ENCODE measurements at places on chromosomes 12 and 14. TPM values are rescaled to one million over a fixed set of nuclear protein-coding genes. Genes with fewer than 3 reads are reported as not detected.
A peak's percentile ranks its signal among the peaks of the same experiment; 100 is the strongest.

- H3K27ac ChIP-seq = no peak overlapping the region
- no peak for DNase-seq
- H3K4me1 ChIP-seq = no peaks in the 10 kb centered on the region
- no peaks in the 10 kb centered on the region for H3K27me3 ChIP-seq
- H3K36me3 ChIP-seq = no peaks in the 10 kb centered on the region
Measured at GRCh38 chr14:80607430-80608190, 333.9 kb downstream of the CEP128 start.

DNA sequence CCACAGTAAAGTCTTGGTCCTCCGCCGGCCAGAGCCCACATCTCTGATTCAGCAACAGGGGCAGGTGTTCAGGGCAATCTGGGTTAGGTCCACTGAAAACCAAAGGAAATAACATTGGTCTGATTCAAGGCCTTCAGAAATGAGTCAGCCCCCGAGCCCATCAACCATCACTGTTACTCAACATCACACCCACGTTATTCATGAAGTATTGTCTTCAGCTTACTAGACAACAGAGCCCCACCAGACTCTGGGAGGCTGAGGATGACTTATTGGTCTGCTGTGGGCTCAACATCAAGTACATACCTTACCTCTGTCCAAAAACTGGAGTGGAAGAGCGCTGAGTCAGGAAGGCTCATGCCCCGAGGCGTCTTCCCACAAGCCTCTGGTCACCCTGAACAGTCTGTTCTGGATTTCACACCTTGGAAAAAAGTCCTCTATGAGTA, 97.5 kb downstream of the ZFP36L1 start:
- H3K4me1 ChIP-seq = peaks cover 23% of the 10 kb centered on the region
- peak; percentile 80 for DNase-seq
- peak overlapping the region; percentile 19 for H3K27ac ChIP-seq
- no peak overlapping the region for H3K4me3 ChIP-seq

GRCh38 chr14:99540196-99541032, 59.2 kb downstream of the CCNK start:
- H3K4me1 ChIP-seq = peaks cover 41% of the 10 kb centered on the region
- no peak overlapping the region for H3K27ac ChIP-seq
- peaks cover 4% of the 10 kb centered on the region for H3K36me3 ChIP-seq
- no peaks in the 10 kb centered on the region for H3K27me3 ChIP-seq

DNA sequence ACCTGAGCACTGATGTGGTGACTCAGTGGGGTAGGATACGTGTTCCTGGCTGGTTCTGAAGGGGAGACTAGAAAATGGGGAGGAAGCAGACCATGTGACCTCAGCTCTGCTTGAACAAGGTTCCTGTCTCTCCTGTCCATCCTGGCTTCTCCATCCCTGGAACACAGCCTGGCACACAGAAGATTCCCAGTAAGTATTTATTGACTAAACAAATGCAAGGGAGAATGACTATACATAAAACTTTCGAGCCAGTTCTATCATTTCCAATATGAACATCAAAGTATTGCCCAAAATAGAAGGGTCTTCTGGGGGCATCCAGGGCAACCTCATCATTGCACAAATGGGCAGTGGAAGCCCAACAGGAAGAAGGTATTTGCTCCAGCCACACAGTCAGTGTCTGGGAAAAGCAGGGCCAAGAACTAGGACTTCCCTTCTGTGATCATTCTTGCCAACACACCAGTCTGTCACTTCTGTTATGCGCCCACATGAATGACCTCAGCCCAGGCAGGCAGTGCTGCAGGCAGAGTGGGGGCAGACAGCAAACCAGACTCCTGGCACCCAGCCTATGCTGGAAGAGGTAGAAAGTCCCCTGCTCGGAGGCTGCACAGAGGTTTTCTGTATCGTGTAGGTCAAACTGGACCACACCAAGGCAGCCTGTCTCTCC, 5.6 kb upstream of the SERPINA9 start:
- DNase-seq = no peak
- H3K36me3 ChIP-seq = no peaks in the 10 kb centered on the region
- H3K27ac ChIP-seq = no peak overlapping the region
- no peak overlapping the region for H3K4me3 ChIP-seq
- no peaks in the 10 kb centered on the region for H3K27me3 ChIP-seq

- H3K27ac ChIP-seq = no peak overlapping the region
- H3K4me3 ChIP-seq = peak overlapping the region; percentile 97
- peaks cover 48% of the 10 kb centered on the region for H3K4me1 ChIP-seq
- H3K36me3 ChIP-seq = peaks cover 28% of the 10 kb centered on the region
Measured at GRCh38 chr12:111405149-111405858, 419 bp upstream of the SH2B3 start.

The BCL11B gene
- 2.6 TPM for total RNA-seq

DNA sequence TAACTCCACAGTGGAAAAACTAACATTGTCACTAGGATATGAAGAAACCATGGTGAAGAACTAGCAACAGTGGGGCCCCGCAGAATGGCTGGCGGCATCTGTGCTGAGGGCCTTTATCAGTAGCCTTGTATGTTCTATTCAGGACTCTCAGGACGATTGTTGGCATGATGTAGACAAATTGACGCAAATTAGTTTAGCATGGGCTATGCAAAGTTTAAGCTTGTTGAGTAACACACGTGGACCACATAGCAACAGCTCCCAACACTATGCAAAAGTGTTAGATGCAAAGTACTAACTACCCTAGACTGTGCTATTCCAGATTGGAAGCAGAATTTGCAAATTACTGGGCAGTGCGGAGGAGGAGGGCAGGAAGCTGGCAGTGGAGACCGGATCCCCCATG, 38.2 kb upstream of the TMEM263 start:
- DNase-seq = no peak
- no peaks in the 10 kb centered on the region for H3K36me3 ChIP-seq
- H3K27me3 ChIP-seq = no peaks in the 10 kb centered on the region
- H3K4me1 ChIP-seq = no peaks in the 10 kb centered on the region
- H3K27ac ChIP-seq = no peak overlapping the region

DNA sequence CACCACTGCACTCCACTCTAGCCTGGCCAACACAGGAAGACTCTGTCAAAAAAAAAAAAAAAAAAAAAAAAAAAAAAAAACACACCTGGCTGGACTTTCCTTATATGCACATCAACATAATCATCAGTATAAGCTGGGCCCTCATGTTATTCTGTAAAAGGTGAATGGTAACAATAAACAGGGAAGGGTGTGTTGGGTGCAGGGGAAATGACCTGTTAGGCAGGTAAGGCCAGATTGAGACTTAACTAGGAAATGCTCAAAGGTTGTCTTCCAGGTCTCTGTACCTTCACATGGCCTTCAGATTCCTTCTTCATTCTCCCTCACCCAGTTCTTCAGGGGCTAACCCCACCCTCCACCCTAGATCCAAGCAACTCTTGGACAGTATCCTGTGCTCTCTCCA, 47.5 kb downstream of the ESR2 start:
- H3K4me1 ChIP-seq = no peaks in the 10 kb centered on the region
- H3K36me3 ChIP-seq = no peaks in the 10 kb centered on the region
- no peak overlapping the region for H3K27ac ChIP-seq
- no peak for DNase-seq
- no peak overlapping the region for H3K4me3 ChIP-seq
- H3K27me3 ChIP-seq = no peaks in the 10 kb centered on the region

The KCNK13 gene
- 0.05 TPM for total RNA-seq

- no peak overlapping the region for H3K27ac ChIP-seq
- DNase-seq = no peak
- H3K4me1 ChIP-seq = no peaks in the 10 kb centered on the region
- no peak overlapping the region for H3K4me3 ChIP-seq
Measured at GRCh38 chr14:86989285-86989684, 1003.7 kb downstream of the GALC start.

The VSIG10 gene
- 14.6 TPM for total RNA-seq

The DPY19L2 gene
- 7.0 TPM for total RNA-seq

The OTUB2 gene
- total RNA-seq = 0.81 TPM
